Effector CD4-positive, alpha-beta T cell (primary cell): ENCODE measurements at places on chromosomes 7 and 10.

DNA sequence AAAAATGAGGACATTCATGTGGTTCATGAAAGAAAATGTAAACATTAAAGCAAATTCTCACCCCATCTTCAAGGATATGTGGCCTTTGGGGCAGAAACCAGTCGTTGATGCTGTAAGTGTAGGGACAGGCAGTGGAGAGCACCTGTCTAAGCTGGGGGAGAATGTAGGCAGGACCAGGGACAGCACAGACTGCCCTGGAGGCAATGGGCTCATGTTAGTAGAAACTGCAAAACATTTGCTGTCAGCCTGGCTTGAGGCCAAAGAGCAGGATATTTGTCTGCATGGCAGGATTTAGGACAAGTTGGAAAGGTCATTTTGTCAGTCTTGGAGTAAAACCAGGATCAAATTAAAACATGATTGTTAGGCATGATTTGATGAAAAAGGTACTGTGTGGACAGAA, 211.6 kb upstream of the AGK start:
- DNase-seq: no peak

DNA sequence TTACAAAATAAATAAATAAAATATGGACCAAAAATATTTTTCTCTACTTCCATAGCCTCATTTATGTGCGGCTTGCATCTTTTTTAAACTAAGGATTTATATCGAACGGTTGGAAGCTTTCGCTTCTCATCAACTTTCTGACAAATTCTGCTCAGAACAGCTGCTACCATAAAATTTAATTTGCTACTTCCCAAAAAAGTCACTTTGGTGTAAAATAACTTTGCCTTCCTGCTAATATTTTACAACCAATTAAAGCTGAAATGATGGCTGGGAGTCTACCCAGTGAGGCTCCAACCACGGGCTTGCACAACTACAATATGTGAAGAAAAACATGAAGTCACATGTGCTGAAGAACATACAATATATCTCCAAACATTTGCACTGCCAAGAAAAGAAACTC, 253.1 kb upstream of the NEBL start:
- no peak for DNase-seq

DNA sequence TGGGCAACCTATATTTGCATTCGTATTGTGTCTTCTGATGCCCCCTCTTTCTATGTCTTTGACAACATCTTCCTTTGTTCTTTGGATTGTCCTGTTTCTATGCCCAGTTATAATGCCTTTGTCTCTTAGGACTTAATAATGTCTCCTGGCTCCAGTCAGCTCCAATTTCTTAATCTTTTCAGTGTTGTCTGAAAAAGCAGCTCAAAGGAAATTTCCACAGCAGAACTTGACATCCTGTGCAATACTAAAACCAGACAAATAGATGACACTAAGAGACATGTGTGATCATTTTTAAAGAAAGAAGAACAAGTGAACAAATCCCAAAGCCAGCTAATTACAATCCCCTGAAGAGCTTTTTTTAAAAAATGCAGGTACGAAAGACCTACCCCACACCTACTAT, 47.7 kb upstream of the RNF148 start:
- no peak for DNase-seq

DNA sequence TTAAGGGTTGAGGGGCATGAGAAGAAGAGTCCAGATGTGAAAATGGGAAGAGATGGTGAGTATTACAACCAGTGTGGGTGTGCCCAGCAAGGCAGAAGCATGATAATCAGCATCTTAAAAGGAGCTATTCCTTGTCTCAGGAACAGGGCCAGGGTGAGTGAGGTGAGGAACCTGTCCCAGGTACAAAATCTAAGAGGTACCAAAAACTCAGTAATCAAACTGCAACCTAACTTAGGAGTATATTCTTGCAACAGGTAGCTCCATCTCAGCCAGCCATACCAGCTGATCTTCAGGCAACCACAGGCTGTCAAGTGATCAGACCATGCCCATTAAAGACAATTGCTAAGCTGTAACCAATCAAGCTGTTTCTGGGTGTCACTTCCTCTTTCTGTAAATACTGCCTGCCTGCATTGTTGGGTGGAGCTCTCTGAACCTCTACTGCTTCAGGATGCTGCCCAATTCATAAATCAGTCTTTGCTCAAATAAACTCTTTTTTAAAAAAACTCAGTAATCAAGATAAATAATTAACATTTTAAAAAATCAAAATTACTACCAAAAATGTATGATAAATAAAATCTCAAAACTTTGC, 7.4 kb downstream of the KEL start:
- DNase-seq: no peak

- no peak for DNase-seq
Observed at GRCh38 chr10:99548041-99548530, 15.3 kb downstream of the NKX2-3 start.
